ENCODE measurements at places on chromosomes 1 and 21.

DNA sequence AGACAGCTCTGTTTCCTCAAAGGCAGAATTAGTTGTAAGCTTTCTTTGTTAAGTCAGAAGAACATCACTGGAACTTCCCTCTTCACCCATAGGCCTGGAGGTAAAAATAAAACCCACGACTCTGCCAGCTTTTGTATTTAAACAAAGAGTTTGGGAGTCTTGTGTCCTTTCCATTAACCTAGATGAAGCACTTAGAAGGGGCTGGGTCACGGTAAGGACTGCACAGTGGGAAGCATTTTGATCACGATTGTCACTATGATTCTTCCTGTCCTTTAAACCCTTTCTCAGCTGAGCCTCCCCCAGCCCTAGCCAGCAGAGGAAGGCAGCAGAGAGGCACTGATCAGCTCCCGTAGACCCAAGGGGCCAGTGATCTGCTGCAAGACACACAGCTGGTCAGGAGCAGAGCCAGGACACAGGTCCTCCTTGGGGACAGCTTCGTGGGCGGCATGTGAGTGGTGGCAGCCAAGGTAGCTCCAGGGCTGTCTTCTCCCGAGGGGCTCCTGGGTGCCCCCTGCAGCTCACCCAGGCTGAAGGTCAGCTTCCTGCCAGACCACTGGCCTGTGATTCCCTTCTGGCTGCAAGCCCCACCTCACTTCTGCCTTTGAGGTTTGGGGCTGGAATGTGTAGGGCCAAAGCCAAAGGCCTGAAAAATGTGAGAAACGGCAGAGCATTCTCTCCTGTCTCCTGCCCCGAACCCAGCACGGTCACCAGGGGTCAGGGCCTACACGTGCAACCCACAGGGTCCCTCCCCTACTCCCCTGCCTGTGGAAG lies 4.0 kb upstream of the LAPTM5 start:
- no peak for DNase-seq

GRCh38 chr1:94006604-94007003 lies 97.4 kb upstream of the GCLM start:
- DNase-seq: no peak

GRCh38 chr1:171794085-171794484 lies 12.6 kb downstream of the METTL13 start:
- DNase-seq: peak; percentile 69

- DNase-seq: no peak
These were observed 80.3 kb downstream of the TMEM200B start for GRCh38 chr1:29043274-29043965.

DNA sequence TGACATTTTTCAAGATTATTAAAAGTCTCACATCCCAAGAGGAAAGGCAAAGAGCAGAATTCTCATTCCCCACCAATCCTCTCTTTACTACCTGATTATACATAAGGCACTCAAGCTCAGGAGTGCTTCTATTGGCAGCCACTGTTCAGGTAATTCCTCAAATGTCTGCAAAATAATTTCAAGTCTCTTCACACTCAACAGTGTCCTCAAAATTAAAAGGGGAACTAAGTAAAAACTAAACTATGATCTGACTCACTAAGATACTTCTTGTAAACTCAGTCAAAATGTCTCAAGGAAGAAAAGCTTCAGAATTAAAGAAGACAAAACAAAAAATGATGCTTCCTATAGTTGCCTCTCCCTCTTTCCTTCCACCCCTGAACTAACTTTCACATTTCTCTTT lies 135.6 kb downstream of the GPATCH2 start:
- DNase-seq: no peak

DNA sequence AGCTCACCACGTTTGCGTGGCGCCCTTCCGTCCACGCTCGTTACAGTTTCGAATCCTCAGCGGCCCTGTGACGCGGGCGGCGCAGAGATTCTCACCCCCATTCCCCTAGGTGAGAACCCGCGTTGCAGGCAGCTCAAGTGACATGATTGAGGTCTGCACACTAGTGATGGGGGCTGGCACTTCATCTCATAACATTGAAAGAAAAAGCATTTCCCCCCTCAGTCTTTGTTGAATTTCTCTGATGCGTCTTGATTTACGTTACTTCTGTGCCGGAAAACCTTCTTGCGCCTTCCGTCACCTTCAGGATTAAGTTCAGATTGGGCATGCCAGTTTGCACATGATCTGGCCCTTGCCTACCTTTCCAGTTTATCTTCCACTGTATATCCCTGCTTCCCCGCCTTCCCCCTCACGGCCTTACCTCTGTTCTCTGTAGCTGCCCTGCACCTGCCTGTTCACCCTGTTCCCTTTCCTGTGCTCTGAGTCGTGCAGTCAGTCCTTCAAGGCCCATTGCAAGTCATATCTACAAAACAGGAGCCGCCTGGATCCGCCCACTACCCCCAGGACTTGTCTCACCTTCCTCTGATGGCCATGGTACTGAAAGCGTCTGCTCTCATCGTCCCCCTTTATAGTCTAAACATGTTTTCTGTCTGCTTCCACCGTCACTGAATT lies 1.1 kb downstream of the CTPS1 start:
- no peak for DNase-seq

- DNase-seq: no peak
These were observed 59.8 kb upstream of the KIF26B start for GRCh38 chr1:245094954-245095353.

DNA sequence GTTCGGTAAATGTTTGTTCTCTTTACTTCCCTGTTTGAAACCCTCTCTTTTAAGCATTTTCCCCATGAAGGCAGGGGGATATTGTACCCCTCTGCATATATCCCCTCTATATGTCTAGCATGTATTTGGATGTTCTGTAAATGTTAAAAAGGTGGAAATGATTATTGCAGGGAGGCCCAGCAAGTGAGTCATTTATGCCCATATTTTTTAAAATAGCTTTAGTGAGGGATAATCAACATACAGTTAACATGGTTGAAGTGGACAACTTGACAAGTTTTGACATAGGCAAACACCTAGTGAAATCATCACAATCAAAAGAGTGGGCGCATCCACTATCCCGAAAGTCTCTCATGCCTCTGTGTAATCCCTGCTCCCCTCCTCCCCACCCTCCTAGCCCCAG lies 20.8 kb upstream of the RGS16 start:
- DNase-seq: no peak

GRCh38 chr1:220300442-220301121 lies 28.3 kb upstream of the RAB3GAP2 start:
- DNase-seq: peak; percentile 90

- no peak for DNase-seq
These were observed 101.3 kb downstream of the SPSB1 start for GRCh38 chr1:9394010-9394409.

DNA sequence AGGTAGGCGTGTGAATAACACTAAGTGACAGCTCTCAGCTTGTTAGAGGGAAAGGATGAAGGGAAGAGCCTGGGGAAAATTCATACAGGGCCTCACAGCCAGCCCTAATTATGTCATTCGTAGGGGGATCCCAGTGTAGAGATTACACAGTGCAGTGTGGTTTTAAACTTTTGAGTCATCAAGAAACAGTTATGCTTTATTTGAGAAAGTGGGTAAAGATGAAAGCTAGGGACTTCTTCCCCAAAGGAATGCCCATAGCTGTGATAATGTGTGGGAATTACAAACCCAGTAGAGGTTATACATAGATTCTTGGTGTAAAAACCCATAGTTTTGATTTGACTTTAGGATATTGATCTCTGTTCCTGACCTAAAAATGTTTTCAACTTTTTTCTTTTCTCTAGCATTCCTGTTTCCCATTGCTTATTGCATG lies 1.9 kb downstream of the TTF2 start:
- peak; percentile 25 for DNase-seq

DNA sequence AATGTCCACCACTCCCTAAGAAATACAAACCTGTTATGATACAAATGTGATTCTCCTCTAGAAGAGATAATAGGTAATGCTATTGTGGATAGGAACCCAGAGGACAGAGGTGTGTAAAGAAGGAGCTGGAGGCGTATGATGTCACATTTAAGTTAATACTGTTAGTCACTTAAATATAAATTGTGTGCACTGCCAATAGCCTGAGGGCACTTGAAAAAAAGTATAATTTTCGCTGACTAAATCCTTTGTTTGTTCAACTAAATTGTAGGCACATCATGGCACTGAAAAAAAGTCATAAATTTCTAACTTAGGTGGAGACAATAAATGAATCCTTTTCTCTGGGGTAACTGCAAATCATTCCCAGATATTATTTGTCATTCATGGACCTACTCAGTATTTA lies 4.4 kb downstream of the RCSD1 start:
- no peak for DNase-seq

DNA sequence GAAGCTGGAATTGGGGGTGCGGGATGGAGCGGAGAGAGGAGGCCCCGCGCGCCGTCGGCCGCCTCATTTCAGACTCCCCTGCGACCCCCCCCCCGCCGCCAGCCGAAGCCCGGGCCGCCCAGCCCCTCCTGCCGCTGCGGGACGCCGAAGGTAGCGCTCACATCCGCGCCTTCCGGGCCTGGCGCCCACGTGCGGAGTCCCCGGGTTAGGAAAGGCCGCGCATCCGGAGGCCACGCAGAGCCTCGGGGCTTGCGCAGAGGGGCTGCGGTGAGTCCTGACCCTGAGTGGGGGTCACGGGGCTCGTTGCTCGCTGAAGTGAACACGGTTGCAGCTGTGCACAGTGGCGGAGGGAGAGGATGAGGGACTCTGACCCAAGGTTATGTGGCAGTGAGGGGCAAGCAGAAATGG lies 552 bp upstream of the ZNF496 start:
- no peak for DNase-seq

All from kidney epithelial cell (primary cell).